ENCODE measurements at places on chromosomes 6 and 20.

DNA sequence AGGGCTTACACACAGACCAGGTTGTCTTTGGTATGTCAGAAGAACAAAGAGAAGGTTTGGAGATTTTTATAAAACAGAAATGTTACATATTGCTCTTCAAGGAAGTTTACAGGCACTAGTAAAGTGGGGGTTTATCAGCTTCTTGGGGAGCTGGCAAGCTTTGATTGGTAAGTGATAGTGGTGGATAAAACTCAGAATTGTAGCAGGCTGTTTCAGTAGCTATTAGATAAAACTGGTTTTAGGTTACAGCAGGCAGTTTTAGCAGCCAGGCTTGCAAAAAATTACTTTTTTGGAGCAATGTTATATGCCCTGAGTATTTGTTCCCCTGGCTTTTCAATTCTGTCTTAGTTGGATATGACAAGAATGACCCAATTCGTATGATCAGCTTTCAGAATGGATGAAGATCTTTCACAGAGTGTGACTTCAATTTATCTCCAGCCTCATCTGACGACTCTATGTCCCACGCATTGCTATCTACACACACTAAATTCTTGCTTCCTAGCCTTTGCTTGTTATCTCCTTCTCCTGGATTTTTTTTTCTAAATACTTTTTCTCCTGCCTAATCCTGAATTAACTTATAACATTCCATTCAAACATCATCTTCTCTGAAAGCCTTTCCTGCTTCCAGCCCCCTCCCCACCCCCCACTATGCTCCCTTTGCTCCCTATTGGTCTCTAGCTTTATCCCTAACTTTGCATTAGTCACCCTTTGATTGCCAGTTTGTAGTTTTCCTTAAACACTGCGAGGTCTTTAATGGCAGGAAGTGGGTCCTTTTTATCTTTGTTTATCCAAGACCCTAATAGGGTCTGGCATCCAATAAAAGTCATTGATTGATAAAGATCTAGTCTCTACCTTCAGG lies 1.0 kb upstream of the TOMM34 start:
- no peak for DNase-seq

- no peak for DNase-seq
Measured at GRCh38 chr6:5219011-5219691, 41.6 kb downstream of the LYRM4 start.

- no peak for DNase-seq
Measured at GRCh38 chr6:21965016-21965415, 331.8 kb downstream of the PRL start.

- DNase-seq = no peak
Measured at GRCh38 chr6:21496196-21496595, 97.4 kb upstream of the SOX4 start.

DNA sequence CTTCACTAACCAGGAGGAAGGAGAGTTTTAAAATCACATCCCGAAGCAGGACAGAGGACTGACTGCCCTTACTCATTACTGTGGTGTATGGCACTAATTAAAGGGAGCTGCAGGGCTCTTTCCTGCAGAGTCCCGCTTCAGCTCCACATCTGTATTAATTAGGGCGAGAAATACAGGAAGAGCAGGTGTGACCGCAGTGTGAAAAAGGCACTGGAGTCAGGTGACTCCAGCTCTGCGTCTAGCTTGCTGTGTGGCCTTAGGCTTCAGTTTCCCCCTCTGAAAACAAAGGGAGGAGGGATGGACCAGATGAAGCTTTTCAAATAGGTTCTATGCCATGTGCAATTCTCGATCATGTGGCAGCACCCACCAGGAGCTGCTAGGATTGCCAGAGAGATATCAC lies 34.0 kb downstream of the KIAA1755 start:
- DNase-seq = no peak

- DNase-seq = no peak
Measured at GRCh38 chr6:80728101-80728750, 621.8 kb downstream of the BCKDHB start.

- DNase-seq = no peak
Measured at GRCh38 chr6:43763812-43764522, 6.0 kb upstream of the VEGFA start.

- DNase-seq = no peak
Measured at GRCh38 chr6:109236115-109237076, 141.1 kb downstream of the CEP57L1 start.

GRCh38 chr6:56528412-56528841 lies 114.3 kb downstream of the DST start:
- DNase-seq = peak; percentile 49

- DNase-seq = no peak
Measured at GRCh38 chr6:46016063-46016608, 476 bp upstream of the CLIC5 start.

- no peak for DNase-seq
Measured at GRCh38 chr6:43937236-43938177, 167.5 kb downstream of the VEGFA start.

- no peak for DNase-seq
Measured at GRCh38 chr20:32206760-32207625, 550 bp downstream of the PLAGL2 start.

DNA sequence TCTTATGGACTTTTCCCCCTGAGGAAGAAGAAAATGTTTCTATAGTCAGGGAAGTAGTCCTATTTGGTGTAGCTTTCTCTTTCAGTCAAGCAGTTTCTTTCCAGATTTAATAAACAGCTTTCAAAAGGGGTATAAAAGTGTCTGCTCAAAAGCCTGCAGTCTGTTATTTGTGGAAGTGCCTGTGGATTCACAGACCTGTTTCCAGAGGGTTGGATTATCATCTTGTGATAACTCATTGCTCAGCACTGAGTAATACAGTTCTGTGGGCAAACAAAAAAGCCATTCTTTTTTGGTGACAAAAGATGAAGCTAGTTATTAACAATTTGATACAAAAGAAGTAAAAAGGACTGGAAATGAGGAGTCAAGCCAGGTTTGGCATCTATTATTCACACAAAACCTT lies 358.2 kb upstream of the ID4 start:
- DNase-seq = no peak

GRCh38 chr6:8130399-8130798 lies 28.1 kb upstream of the EEF1E1 start:
- no peak for DNase-seq

DNA sequence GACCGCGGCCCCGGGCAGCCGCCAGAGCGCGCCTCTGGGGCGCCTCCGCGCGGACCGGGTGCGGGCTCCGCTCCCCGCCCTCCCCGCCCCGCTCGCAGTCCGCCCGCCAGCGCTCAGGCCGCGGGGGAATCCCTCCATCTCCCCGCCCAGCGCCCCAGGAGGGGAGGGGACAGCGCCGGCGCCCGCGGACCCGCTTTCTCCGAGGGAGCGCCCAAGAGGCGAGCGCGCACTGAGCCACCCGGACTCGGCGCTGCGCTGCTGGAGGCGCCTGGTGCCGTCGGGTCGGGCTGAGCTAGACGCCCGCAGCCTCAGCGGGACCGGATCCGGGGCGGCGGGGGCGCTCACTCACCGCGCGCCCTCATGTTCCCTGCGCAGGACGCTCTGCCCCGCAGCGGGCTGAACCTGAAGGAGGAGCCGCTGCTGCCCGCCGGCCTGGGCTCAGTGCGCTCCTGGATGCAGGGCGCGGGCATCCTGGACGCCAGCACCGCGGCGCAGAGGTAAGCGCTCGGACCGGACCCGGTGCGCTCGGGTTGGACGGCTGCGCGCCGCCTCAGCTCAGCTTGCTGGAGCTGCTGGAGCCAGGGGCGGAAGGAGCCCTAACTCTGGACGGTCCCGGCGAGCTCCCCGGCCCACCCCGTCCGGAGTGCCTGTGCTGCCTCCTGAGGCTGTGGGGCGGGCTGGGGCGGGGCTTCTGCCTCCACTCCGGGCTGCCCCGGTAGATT lies 867 bp downstream of the EBF4 start:
- no peak for DNase-seq

DNA sequence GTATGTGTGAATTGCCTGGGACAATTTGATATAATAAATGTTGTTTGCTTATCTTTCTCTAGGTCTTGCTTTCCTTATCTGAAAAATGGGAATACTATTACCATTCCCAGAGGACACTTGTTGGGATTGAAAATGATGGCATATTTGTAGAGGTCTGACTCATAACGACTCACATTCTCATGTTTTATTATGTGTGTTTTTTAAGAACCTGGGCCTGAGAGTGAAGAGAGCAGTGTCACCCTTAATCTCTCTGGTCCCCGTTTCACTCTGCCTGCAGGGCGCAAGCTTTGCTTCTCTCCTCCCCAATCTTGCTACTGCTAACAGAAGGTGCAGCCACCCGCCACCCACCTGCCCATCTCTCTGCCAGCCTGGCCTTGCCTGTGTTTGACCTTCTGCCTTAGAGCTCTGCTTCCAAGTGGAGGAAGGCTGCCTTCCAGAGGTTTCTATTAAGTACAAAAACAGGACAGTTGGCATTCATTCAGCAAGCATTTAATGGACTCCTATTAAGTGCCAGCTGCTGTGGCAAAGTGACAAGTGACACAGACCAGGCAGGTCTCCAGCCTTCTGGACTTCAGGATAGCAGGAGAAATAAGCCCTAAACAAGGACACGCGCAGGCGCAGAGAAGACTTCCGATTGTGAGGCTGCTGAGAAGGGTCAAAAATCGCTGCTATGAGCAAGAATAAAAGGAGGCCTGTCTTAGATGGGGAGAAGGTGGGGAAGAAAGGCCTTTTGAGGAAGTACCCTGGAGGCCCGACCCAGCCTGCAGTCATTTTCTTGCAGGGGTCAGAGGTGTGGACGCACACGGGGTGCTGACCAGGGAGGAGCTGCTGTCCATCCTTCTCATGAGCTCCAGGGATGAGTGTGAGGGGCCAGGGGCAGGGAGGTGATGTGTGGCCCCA lies 112.5 kb downstream of the JPH2 start:
- DNase-seq = peak; percentile 15

GRCh38 chr20:39676241-39676640 lies 714.1 kb downstream of the DHX35 start:
- DNase-seq = no peak

DNA sequence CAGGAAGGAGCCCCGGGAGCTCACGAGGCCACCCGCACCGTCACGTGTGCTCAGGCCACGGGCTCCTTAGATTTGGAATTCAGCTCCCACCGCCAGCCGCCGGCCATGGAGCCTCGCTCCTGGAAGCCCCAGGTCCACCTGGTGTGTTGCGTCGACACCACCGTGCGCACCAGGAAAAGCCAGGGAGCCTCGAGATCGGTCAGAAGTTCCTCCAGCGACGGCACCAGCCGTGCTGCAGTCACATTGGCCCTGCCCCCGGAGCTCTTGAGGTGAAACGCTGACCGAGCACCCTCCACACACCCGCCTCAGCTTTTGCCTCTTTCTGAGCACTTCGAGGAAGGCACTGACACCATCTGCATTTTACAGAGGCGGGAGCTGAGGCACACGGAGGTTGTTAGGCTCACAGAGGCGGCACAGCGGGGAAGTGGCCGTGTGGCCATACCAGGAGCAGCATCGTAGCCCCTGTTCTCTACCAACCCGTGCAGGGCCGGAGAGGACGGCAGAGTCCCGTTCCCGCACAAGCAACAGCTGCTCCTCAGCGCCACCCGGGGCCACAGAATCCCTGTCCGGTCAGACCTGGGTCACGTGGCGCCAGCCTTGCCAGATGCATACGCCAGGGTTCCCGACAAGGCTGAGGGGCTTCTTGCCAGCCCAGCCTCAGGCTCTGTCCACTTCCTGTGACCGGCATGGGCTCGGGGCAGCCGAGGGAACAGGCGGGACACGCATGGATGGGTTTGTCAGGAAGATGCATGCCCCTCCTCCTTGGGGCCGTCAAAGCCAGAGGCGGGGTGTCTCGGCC lies 7.6 kb downstream of the NKAIN4 start:
- DNase-seq = no peak

Measured in AG09319 (cell line).